Inflammatory macrophage (primary cell): ENCODE measurements at places on chromosomes 11 and 22.
A peak's percentile ranks its signal among the peaks of the same experiment; 100 is the strongest.

DNA sequence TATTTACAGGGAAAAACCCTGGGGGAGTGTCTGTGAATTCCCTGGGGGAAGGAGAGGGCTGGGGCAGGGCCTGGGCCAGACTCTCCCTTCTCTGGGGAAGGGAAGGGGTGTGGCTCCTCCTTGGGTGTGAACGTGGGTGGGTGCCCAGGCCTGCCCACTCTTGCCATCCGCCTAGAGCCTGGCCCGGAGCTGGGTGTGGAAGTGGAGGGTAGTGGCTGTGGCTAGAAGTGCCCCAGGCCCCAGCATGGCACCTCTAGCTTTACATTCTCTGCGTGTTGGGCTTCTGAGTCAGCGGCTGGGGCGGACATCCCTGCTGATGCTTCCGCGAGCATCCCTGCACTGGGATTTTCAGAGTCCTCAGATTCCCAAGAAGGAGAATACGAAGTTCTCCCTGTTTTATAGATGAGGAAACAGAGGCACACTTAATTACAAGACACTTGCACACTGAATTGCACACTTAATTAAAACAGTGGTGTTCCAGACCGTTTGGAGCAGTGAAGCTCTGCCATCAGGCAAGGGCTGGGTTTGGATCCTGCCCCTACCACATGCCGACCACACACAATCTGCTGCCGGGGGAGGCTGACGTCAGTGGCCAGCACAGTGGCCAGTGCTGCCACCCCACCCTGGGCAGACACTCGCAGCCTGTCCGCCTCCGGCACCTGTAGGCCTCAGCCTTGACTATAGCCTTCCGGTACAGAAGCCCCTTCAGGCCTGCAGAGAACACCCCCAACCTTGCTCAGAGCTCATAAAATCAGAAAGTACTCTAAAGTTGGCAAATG is 7.6 kb downstream of the BAD start:
- peak; percentile 18 for DNase-seq

- no peak for DNase-seq
These were observed 418.5 kb downstream of the MIAT start for GRCh38 chr22:27075891-27076290.

GRCh38 chr11:9601876-9602199 is 28.4 kb downstream of the WEE1 start:
- DNase-seq = no peak

DNA sequence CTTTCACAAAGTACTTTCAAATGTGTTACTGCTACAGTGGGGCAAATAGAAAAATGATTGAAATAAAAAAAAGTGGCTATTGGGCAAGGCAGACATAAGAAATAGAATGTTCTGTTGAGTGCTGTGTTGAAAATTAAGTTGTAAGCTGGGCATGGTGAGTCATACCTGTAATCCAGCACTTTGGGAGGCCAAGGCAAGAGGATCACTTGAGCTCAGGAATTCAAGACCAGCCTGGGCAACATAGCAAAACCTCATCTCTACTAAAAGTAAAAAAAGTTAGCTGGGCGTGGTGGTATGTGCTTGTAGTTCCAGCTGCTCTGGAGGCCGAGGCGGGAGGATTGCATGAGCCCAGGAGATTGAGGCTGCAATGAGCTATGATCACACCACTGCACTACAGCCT is 26.9 kb upstream of the LDHA start:
- no peak for DNase-seq

- no peak for DNase-seq
These were observed 19.1 kb downstream of the ETS1 start for GRCh38 chr11:128568166-128568778.

- DNase-seq = no peak
These were observed 23.1 kb downstream of the NEU3 start for GRCh38 chr11:75011872-75012271.

GRCh38 chr11:88428959-88429358 is 91.4 kb upstream of the CTSC start:
- DNase-seq = no peak

GRCh38 chr11:60343094-60343704 is 16.1 kb downstream of the MS4A6E start:
- peak; percentile 42 for DNase-seq

GRCh38 chr11:70212227-70212811 is 9.2 kb downstream of the FADD start:
- no peak for DNase-seq

DNA sequence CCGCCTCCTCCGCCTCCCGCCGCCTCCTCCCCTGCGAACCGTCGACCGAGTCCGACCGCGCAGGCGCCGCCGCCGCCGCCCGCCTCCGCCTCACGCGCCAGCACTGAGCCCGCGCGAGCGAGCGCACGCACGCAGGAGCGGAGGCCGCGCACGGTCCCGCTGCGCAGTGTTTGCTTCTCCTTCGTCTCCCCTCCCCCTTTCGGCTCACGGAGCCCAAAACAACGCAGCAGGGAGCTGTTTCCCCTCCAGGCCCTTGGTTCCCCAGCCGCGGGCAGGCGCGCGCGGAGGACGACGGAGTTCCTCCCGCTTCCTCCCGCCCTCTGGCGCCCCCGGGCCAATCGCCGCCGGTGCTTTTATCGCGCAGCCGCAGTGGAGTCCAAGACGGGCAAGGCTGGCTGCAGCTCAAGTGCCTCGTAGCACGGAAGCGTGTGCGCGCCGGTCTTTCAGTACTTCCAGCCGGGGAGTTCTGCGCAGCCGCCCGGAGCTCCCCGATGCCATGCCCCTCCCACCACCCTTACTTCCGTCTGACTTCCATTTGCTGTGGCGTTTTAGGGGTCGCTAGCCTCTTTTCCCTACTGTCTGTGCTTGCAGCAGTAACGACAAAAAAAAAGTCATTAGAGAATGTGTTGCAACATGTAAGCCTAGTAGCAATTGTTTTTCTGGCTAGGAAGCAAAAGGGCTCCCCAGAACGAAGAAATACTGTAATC is at the start of gene HNRNPUL2:
Gene HNRNPUL2 (minus strand): TSS at position 293 of the 707 bp plus-strand sequence. CDS start 301 bp downstream, outside the sequence.
- DNase-seq = peak; percentile 100

DNA sequence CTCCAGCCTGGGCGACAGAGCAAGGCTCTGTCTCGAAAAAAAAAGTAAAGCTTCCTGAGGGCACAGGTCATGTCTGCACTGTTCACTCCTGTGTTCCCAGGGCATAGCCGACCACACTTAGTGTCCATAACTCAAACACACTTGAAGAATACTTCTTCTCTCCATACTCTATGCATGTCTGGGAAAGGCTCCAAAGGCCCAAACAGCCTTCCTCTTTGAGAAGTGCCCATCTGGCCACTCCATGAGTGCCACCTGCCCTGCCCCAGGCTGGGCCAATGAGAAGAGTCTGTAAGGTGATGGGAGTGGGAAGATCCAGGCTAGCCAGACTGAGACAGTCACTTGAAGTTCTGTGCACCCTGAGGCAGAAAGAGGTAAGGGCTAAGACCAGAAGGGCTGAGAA is 24.7 kb downstream of the DGCR2 start:
- no peak for DNase-seq

DNA sequence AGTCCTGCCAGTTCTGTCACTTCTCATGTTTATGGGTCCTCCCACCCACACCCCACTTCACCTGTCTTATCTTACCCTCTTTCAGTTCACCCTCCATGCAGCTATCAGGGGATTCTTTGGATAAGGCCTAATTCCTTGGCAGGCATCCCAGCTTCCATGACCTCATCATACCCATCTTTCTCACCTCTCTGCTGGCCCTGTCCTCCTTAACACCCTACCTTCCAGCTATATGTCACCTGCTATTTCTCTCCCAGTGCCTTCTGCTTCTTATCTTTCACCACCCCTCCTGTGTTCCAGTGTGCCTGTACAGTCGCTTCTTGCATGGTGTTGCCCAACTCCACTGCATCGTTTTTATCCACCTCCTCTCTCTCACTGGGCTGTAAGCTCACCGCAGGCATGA is 28.3 kb downstream of the SNU13 start:
- no peak for DNase-seq

GRCh38 chr22:23065069-23065451 is 5.3 kb upstream of the GNAZ start:
- DNase-seq = no peak

DNA sequence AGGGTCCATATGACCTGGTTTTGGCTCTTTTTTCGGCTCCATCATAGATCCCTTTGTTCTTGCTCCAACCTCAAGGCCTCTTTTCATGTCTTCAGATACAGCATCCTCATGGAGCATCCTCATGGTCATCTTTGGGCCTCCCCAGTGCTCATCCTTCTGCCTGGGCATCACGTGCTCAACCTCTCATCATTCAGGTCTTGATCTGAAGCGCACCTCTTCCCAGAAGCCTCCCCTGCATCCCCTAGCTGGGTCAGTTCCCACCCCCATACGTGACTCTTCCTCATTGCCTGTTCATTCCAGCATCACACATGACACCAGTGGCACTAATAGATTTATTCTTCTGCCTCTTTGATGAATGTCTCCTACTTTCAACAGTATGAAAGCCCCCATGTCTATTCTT is 192.2 kb downstream of the MIAT start:
- DNase-seq = no peak

GRCh38 chr11:13463779-13464290 is 813 bp upstream of the BTBD10 start:
- peak; percentile 44 for DNase-seq

- peak; percentile 85 for DNase-seq
These were observed 122.9 kb downstream of the MAML2 start for GRCh38 chr11:96219981-96220623.

GRCh38 chr11:2885017-2885677 is 428 bp downstream of the CDKN1C start:
- DNase-seq = peak; percentile 51

- DNase-seq = no peak
These were observed 105.5 kb upstream of the TENM4 start for GRCh38 chr11:79546351-79546750.

DNA sequence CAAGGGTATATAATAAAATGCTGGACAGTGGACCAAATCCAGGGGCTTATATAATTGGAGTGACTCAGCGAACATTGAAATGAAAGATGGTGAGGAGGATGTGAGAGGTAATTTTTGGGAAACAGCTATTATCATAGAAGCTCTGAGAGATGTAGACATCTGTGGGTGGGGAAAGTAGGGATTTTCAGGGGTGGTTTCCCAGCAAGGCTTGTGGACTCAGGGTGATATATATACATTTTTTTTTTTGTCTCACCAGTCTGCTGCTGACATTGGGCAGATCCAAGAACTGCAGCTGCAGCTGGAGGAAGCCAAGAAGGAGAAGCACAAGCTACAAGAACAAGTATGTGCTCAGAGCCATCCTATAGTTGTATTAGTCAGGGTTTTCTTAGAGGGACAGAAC is 208.1 kb downstream of the MYO18B start:
- DNase-seq = no peak

GRCh38 chr22:43955883-43956782 is 891 bp downstream of the SAMM50 start:
- peak; percentile 61 for DNase-seq

DNA sequence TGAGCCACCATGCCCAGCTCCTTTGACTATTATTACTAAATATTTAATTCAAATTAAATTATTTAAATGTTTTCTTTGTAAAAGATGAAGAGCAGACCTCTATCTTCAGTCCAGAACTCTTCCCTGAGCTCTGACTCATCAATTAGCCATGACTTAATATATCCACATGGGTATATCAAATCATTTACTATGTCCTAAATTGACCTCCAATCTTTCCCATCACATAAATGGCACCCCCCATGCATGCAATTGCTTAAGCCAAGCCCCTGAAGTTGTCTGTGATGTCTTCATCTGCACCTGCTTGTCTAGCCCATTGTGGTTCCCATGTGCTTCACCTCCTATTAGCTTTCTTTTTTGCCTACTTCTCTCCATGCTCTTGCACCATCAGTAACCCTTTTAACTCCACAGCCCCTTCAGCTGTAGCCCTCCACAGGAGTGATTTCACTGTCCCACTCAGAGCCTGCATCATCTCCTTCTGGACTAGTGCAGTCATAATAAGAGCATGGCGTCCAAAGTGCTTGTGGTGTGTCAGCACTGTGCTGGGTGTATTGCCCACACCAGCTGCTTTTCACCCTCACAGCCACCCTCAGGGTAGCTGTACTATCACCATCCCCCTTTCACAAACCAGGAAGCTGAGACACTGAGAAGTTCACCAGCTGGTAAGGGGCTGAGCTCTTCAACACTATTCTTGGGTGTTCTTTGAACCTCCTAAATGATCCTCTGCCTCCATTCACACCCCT is 11.8 kb upstream of the THY1 start:
- DNase-seq = no peak

DNA sequence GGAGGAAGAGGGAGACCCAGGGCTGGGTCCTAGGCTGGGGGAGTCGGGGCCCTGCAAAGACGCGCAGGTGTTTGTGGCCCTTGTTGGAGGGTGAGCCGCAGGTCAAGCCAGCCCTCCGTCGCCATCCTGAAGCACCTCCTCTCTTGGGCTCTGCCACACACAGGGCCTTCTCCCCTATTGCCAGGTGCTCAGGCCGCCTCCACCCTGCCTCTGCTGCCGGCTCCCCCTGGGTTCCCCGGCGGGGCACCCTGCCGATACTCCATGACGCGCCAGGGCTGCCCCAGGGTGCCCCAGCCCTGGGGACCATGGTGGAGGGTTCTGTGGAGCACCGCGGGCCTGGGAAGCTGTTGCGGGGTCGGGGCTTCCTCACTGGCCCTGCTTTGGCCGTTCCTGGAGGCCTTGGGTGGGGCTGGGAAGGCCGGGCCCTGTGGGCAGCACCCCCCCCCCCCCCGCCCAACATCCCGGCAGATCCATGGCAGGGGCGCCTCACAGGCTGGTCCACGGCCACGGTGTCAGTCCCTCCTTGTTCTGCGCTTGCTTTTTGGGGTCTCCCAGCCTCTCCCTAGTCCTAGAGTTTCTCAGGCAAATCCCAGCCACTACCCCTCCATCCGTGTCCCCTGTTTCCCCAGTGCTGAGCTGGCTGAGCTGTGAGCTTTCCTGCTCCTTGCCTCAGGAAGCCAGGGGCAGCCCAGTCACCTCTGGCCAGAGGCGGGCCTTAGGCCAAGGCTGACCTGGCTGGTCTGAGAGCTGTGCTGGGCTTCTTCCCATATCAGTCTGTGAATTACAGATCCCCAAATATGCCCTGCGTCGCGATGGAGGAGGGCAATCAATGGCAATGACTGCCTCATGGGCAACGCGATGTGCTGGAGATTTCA is 2.3 kb upstream of the ADORA2A start:
- no peak for DNase-seq

GRCh38 chr11:42631220-42631843 is 680.5 kb upstream of the API5 start:
- no peak for DNase-seq

DNA sequence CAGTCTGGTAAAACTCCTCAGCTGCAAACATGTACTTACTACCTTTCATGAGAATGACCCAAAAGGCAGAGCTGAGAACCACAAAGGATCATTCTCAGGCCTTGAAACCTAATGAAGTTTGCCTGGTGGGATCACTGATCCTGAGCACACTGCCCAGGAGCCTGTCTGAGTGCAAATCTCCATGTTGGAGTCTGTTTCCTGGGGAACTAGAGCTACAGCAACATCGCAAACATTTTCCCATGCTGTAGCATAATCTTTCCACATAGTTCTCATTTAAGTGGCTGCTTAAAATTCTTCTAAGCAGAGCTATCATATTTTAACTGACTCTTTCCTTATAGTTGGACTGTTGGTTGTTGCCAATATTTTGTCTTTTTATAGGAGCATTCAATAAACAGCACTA is 58.5 kb downstream of the GUCY1A2 start:
- no peak for DNase-seq

- peak; percentile 40 for DNase-seq
These were observed 56.3 kb upstream of the ADSL start for GRCh38 chr22:40289991-40290459.
